ENCODE measurements at places on chromosomes 5 and 9. TPM values are rescaled to one million over a fixed set of nuclear protein-coding genes. Genes with fewer than 3 reads are reported as not detected.

Gene PRR16
- 0.25 TPM for total RNA-seq

Gene PCDHB16
- total RNA-seq = 0.63 TPM

Gene GPBP1
- 20.5 TPM for total RNA-seq

Gene ADAMTS16
- total RNA-seq = 11.7 TPM

Gene SPATA31D1
- total RNA-seq = not detected

Gene SFXN1
- total RNA-seq = 33.1 TPM

Gene ABCA2
- total RNA-seq = 44.4 TPM

Gene EPB41L4A
- total RNA-seq = 8.6 TPM

Gene C5orf34
- total RNA-seq = 0.89 TPM

Gene ALDH1A1
- 16.0 TPM for total RNA-seq

Gene BRIX1
- 9.4 TPM for total RNA-seq

Gene TMEM252
- not detected for total RNA-seq

Gene IRX2
- 0.33 TPM for total RNA-seq

Gene PCDHA9
- under 0.01 TPM for total RNA-seq

Gene ZNG1F
- 0.76 TPM for total RNA-seq

Gene SHISAL2B
- total RNA-seq = not detected

Gene RNF208
- 5.3 TPM for total RNA-seq

Gene RECK
- 8.8 TPM for total RNA-seq

Gene CFAP157
- total RNA-seq = not detected

Gene JAKMIP2
- 0.25 TPM for total RNA-seq

Gene PCDHGA4
- total RNA-seq = 0.33 TPM

Gene F2RL2
- 58.7 TPM for total RNA-seq

Gene FOXD4L3
- total RNA-seq = not detected

Gene IZUMO3
- not detected for total RNA-seq

Gene SPOCK1
- total RNA-seq = 21.5 TPM

Gene BTNL3
- not detected for total RNA-seq

Gene NFIB
- total RNA-seq = 8.2 TPM

Gene FGFR4
- total RNA-seq = 15.8 TPM

Gene LYRM7
- total RNA-seq = 2.9 TPM

Gene DPYSL3
- 275 TPM for total RNA-seq

Gene PGM5
- not detected for total RNA-seq

Gene ANKRD55
- total RNA-seq = not detected

Gene HAND1
- not detected for total RNA-seq

Gene SLC6A7
- total RNA-seq = not detected

All from mesangial cell (primary cell).